ENCODE measurements at places on chromosomes 7 and 10.
A peak's percentile ranks its signal among the peaks of the same experiment; 100 is the strongest.

DNA sequence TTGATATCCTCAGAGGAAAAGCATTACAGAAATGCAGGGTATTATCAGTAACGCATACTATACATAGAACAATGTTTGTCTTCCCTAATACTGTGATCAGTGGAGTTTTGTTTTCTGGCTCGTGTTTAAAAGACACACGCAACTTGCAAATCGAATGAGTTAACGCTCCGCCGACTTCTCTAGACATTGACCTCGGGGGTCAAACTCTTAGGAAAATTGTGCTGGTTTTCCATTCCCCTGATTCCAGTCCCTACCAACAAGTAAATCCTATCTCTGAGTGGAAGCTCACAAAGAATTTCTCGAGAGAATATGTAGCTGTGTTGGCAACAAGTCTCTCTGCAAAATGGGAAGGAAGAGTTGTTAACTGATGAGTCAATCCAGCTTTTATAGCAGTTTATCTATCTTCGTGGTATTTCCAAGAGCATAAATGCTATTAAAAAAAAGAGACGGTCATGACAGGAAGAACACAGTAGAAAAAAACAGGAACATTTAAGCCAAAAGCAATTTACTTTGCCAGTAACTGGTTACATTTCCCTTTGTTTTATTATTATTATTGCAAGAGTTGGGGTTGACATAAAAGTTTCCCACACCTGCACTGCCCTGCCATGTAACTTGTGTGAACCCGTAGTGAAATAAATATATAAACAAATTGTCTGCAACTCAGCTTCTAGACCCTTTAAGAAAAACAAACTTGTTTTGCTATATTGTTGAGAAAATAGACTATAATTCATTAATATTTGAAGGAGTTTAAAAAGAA lies 144.4 kb downstream of the ARID5B start:
- no peak for DNase-seq

- DNase-seq, result no peak
Observed at GRCh38 chr10:125781374-125781773, 5.8 kb upstream of the MMP21 start.

DNA sequence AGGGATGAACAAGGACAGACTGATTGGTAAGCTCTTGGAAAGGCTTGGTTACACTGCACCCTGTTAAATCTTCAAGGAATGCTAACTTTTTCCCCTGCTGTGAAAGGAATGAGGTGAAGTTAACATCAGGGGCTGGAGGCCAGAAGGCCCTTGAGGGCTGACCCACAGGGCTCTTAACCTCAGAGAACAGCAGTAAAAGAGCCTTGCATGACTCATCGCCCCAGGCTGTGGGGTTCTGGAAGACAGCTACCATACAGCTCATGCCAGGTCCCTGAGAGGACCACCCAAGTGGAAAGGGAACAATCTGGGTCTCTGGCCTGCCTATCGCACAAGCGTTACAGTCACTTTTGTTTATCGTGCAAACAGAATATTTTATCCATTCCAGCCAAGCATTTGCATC lies 54.4 kb downstream of the CYP2C9 start:
- DNase-seq, result no peak

DNA sequence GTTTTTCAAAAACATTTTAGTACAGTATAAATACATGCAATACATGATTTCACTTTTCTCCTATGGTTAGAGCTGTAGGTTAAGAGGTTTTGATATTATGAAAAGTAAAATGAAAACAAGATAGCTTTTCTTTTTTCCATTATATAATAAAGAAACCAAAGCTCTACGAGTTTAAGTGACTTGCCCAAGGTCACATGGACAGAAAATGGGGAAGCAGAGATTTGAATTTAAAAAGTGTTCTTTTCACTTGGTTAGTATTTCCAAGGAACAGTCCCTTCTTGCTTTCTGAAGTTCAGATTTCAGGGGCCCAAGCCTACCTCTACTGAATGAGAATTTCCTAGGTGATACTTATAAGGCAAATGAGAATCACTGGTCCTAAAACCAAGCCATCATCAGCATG lies 13.2 kb upstream of the MAP3K8 start:
- no peak for DNase-seq

DNA sequence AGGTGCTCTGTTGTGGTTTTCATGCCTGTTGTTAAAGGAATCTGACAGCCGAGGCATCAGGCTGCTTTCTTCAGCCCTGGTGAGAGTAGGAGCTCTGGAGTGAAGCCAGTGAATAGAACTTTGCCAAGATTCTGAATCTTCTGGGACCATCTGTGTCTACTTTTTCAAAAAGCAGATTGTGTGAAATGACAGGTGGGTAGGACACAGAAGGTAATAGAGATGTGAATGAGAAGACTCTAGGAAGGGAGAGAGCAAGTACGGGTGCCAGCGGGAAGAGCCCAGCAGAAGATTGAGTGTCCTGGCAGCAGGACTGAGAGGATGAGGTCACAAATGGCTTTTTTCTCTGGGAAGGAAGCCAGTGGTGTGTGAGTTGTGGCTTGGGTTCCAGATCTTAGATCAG lies 429.2 kb downstream of the SDK1 start:
- DNase-seq, result no peak

- DNase-seq, result no peak
Observed at GRCh38 chr10:27052656-27053055, 47.6 kb downstream of the ANKRD26 start.

DNA sequence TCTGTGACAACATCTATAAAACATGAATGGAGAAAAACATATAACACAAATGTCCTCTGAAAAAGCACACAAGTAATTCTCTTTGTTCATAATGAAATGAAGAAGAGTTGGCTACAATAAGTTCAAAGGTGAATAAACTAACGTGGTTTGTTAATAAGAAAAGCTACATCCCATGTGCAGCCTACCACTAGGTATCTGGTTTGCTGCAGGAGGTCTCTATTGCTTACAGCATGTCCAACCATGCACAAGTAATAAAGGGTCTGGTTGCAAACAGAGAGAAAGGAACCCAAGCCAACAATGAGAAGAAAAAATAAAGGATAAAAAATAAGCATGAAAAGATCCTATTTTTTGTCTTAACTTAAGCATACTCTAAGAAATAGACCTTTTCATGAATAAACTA lies 139.2 kb downstream of the CHCHD3 start:
- no peak for DNase-seq

- peak; percentile 45 for DNase-seq
Observed at GRCh38 chr10:48215486-48216203, 58.9 kb downstream of the FRMPD2 start.

DNA sequence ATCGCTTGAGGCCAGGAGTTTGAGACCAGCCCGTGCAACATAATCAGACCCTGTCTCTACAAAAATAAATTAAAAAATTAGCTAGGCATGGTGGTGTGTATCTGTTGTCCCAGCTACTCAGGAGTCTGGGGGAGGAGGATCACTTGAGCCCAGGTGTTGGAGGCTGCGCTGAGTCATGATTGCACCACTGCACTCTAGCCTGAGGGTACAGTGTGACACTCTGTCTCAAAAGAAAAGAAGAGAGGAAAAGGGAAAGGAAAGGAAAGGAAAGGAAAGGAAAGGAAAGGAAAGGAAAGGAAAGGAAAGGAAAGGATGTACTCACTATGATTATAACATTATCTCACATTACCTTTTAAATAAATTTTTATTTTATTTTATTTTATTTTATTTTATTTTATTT lies 56.5 kb upstream of the MPP7 start:
- DNase-seq, result no peak

- no peak for DNase-seq
Observed at GRCh38 chr10:73083221-73083620, 13.4 kb downstream of the P4HA1 start.

GRCh38 chr7:98855610-98856422 lies 14.0 kb downstream of the TMEM130 start:
- DNase-seq, result no peak

- DNase-seq, result no peak
Observed at GRCh38 chr7:33650828-33651227, 254.5 kb upstream of the BMPER start.

DNA sequence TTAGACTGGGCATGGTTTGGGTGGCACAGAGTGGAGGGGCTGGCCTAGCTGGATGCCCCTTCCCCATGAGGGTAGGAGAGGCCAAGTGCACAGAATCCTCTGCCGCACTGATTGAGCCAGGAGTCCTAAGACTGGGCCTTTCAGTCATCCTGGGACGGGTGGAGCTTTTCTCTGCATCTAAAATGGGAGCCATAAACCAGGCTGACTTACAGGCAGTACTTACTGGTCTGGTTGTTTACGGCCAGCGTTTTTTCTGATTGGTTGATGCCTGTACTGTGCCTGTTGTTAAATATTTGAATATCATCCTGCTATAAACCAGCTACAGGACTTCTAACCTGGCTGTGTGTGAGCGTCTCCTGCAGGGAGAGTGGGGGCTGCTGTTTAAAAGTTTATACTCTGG lies 107.8 kb downstream of the CDH23 start:
- no peak for DNase-seq

- no peak for DNase-seq
Observed at GRCh38 chr7:4406288-4407058, 275.6 kb upstream of the FOXK1 start.

DNA sequence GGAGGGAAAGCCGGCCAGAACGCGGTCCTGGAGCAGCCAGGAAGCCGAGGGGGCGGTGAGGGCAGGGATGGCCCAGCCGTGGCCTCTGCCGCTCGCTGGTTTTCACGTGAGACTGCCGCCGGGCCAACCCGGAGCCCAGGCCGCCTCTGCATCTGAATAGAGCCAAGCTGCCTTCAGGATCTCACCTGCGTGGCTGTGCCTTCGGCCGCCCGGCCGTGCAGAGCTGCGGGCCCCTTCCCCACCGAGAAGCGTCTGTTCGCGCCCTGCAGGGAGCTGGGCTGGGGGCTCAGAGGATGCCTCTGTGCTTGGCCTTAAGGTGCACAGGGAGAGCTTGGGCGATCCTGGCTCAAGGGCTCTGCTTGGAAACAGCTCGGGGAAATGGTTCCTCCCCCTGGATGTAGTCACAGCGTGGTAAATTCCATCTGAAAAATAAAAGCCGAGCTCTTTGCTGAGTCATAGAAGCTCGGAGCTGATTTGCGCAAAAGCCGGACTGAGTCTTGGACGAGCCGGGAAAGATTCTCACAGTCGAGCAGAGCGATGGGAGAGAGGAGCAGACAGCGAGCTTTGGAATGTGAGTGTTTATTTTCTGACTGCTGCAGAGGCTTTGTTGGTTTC lies at the start of gene JAKMIP3:
Gene JAKMIP3, plus strand, starts transcription at position 456 of the 615 bp plus-strand sequence. CDS start 38,863 bp downstream, outside the sequence.
- no peak for DNase-seq

DNA sequence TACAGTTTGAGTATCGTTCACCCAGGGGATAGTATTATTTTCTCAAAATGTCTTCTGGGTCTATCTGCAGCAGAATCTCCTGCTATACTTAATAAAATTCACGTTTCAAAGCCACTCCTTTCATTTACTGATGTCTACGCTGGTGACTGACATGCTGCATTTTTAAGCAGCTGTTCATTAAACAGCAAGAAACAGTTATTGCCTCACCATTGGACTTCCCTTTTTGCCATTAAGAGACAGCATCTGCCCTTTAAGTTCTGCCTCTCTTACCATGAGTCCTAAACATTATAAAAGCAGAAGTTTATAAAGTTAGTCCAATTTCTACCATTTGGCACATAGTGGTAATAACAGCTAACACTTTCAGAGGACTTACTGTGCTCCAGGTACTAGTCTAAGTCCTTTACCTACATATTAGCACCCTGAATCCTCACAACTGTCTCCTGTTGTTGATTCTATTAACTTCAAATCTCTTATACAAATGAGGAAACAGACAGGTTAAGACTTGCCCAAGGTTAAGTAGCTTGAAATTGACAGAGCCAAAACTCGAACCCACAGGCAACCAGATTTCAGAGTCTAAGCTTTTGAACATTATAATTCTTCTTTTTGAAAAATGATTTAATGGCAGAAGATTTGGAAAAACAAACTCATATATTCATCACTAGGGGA lies 169.5 kb downstream of the SNX13 start:
- no peak for DNase-seq

GRCh38 chr10:114373631-114374030 lies 30.7 kb downstream of the AFAP1L2 start:
- no peak for DNase-seq

GRCh38 chr10:1575481-1576244 lies 161.7 kb downstream of the ADARB2 start:
- no peak for DNase-seq

- no peak for DNase-seq
Observed at GRCh38 chr10:11682267-11682683, 59.9 kb upstream of the ECHDC3 start.

DNA sequence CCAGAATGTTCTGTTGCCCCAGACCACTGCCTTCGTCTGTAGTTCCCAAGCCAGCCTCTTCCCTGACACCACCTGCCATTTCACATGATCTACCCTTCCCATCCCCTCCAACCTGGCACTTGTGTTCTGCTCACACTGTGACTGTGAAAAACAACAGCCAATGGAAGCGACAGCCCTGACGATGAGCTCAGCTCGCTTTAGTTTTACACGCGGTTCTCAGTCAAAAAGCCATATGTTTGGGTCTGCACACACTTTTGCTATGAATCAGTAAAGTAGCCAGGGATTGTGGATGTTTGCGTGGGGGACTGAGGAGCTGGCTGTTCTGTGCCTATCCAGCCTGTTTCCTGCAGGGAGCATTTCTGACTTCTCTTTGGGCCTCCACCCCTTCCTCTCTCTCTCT lies 282.7 kb downstream of the WDR11 start:
- no peak for DNase-seq

- DNase-seq, result no peak
Observed at GRCh38 chr7:156956727-156957126, 7.2 kb downstream of the NOM1 start.

DNA sequence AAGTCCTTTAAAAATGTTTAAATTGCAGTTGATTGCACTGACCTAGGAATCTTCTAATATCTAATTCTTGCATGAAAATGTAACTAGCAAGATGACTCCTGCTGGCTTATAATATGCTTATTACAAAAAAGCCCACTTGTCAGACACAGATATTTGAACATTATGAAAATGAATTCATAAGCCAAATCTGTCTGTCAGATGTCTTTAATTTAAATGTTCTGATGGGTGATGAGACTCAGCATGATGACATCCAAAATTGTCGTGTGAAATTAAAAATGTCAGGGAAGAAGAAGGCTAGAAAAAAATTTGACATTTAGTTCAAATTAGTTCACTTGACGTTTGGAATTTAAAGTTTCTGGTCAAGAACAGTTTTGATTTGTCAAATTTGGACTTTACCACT lies 277.8 kb downstream of the PHF14 start:
- DNase-seq, result no peak

GRCh38 chr7:37665352-37666022 lies 18.1 kb upstream of the GPR141 start:
- DNase-seq, result no peak

DNA sequence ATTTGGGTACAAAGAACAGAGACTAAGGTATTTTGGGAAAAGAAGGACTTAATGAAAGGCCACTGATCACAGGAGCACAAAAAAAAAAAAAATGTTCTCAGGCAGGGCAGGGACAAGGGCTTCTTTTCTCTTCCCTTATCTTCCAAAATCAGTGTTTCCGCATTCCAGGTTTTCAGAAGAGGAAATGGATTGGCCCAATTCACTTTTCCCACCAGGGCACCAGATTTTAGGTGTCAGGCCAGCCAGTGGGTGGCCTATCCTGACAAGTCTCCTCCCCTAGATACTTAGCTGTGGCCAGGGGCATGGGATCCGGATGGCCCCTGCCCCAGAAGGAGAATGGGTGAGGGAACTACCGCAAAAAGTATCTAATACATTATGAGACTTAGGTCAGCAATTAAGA lies 88.9 kb upstream of the WAC start:
- DNase-seq, result no peak

- no peak for DNase-seq
Observed at GRCh38 chr7:29853072-29853471, 46.8 kb downstream of the WIPF3 start.

- no peak for DNase-seq
Observed at GRCh38 chr7:2042650-2043049, 190.1 kb downstream of the MAD1L1 start.

GRCh38 chr7:155578016-155578415 lies 31.7 kb upstream of the CNPY1 start:
- DNase-seq, result no peak
